ENCODE measurements at places on chromosomes 7 and 10. TPM values are rescaled to one million over a fixed set of nuclear protein-coding genes. Genes with fewer than 3 reads are reported as not detected.

DNA sequence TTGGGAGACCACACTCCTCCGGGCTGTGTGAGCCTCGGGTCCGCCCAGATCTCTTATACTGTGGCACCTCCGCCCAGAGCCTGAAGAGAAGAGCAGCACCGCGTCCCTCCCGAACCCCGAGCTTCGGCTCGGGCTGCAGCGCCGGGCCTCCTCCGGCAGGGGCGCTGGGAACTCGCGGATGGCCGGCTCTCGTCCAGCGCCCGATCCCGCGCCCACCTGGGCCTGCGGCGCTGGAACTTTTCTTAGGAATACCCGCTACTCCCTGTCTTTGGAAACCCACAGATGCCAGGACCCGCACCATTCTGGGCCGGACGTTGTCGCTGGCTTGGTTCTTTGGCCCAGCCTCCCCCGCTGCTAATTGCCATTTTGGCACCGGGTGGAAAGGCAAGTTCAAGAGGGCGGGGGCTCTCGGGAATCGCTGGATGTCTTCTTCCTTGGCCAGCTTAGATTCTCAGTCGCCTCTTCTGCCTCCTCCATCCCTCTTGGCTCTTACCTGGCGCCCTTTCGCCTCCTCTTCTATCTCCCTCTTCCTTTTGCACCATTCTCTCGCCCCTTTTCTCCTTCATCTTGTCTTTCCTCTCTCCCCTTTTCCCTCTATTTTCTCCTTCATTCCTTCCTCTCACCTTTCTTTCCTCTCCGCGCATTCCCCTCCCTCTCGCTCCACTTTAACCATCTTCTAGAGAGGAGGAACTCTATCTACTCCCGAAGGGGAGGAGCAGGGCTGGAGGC lies 2.1 kb upstream of the SORCS3 start:
- H3K27ac ChIP-seq, result no peak overlapping the region
- H3K4me3 ChIP-seq, result peak overlapping the region; percentile 91
- DNase-seq, result peak; percentile 79
- H3K36me3 ChIP-seq, result no peaks in the 10 kb centered on the region
- H3K27me3 ChIP-seq, result peaks cover 67% of the 10 kb centered on the region
- no peaks in the 10 kb centered on the region for H3K4me1 ChIP-seq

LRRC17 gene
- total RNA-seq, result 9.7 TPM

- no peaks in the 10 kb centered on the region for H3K36me3 ChIP-seq
- H3K27me3 ChIP-seq, result no peaks in the 10 kb centered on the region
Measured at GRCh38 chr10:120540486-120540885, 83.5 kb downstream of the PLPP4 start.

- peaks cover 14% of the 10 kb centered on the region for H3K4me1 ChIP-seq
- no peaks in the 10 kb centered on the region for H3K36me3 ChIP-seq
- H3K4me3 ChIP-seq, result no peak overlapping the region
- H3K27ac ChIP-seq, result no peak overlapping the region
Measured at GRCh38 chr7:1709281-1709680, 39.2 kb downstream of the ELFN1 start.

DNA sequence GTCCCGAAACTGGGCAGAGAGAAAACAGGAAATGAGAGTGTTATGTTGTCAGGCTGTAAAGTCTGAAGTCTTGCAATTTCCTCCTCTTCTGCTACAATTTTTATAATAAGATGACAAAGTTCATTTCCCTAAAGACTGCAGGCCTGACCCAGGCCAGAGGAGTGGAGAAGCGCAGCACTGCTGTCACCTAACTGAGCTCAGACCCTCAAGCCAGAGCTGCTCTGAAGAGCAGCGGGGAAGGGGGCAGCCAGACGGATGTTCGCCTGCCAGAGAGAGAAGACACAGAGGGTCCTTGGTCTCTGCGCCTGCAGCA lies 12.6 kb upstream of the AOAH start:
- DNase-seq, result no peak
- H3K4me3 ChIP-seq, result no peak overlapping the region
- H3K36me3 ChIP-seq, result no peaks in the 10 kb centered on the region
- no peaks in the 10 kb centered on the region for H3K27me3 ChIP-seq

GRCh38 chr10:30705101-30705624 lies 75.6 kb upstream of the LYZL2 start:
- no peak overlapping the region for H3K4me3 ChIP-seq
- H3K36me3 ChIP-seq, result no peaks in the 10 kb centered on the region
- no peaks in the 10 kb centered on the region for H3K27me3 ChIP-seq
- no peak for DNase-seq

DNA sequence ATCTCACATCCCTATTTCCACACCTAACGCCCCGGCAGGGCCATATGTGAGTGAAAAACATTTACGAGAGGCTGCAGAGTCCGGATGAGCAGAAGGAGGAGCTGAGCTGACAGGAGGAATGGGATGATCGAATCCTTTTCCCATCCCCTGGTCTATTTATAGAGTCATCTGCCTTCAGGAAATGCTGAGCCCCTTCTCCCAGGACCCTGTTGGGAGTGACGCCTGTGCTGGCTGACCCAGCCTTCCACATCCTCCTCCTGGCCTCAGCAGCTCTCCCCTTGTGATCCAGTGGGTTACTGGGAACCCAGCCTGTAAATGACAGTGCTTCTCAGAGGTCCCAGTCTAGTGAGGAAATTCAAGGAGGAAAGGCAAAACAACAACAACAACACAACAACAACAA lies 16.6 kb downstream of the DENND2A start:
- no peaks in the 10 kb centered on the region for H3K27me3 ChIP-seq
- H3K4me3 ChIP-seq, result no peak overlapping the region
- no peaks in the 10 kb centered on the region for H3K36me3 ChIP-seq
- H3K27ac ChIP-seq, result peak overlapping the region; percentile 20

DNA sequence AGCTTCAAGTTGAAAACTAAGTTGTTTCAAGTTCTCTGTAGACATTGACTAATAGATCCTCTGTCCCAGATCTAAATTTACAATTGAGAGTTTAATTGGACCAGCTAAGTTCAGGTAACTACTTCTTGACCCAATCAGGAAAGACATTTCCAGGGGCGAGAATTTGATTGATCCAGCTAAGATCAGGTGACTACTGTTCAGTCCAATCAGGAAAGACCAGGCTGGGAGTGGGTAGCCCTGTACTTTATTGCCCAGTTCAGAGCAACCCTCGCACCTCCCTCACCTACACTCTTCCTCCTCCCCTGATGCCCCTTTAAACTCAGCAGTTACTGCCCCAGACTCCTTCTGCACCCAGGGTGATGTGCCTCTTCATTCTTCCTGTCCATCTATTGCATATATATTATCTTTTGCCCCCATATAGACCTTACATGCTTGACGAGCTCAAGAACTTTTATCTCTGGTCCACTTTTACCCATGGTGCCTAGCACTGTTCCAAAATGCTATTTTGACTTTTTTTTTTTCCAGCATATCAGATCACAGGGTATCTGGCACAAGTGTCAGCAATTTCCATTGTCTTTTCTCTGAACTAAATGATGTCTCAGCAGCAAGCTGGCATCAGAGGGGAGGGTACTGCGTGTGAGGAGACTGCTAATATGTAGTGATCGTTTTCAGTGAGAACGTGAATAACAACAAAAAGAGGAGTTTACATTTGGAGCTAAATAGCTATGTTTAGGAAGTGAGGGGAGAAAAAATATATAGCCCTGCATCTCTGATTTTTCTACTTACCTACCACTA lies 169.4 kb downstream of the KIAA1217 start:
- no peak for DNase-seq
- H3K27ac ChIP-seq, result no peak overlapping the region
- H3K4me1 ChIP-seq, result no peaks in the 10 kb centered on the region
- no peaks in the 10 kb centered on the region for H3K27me3 ChIP-seq
- peaks cover 3% of the 10 kb centered on the region for H3K36me3 ChIP-seq
- H3K4me3 ChIP-seq, result no peak overlapping the region

DNA sequence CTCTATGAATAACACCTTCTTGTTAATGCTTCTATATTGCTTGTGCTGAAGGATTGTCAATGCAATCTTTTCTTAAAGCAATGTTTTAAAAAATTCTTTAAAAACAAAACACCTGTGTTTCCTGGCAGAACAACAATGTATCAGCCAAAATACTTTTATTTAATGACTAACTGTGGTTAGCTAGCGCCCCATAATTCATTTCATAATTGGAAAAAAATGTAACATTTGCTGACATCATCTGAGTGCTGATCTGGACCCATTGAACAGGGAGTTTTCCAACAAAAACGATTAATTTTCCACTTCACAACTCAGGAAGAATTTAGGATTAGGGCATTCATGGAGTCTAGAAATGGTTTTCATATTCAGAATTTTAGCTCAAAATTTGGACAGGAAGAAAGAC lies 137.6 kb upstream of the CDK6 start:
- H3K36me3 ChIP-seq, result no peaks in the 10 kb centered on the region
- no peaks in the 10 kb centered on the region for H3K27me3 ChIP-seq
- no peak overlapping the region for H3K4me3 ChIP-seq

GRCh38 chr7:129074361-129074871 lies 19.5 kb upstream of the TNPO3 start:
- H3K27me3 ChIP-seq, result no peaks in the 10 kb centered on the region
- DNase-seq, result no peak
- no peaks in the 10 kb centered on the region for H3K4me1 ChIP-seq
- no peak overlapping the region for H3K4me3 ChIP-seq
- no peaks in the 10 kb centered on the region for H3K36me3 ChIP-seq
- H3K27ac ChIP-seq, result no peak overlapping the region

GRCh38 chr7:45687721-45688120 lies 113.6 kb downstream of the ADCY1 start:
- no peak overlapping the region for H3K27ac ChIP-seq
- no peak for DNase-seq
- peaks cover 4% of the 10 kb centered on the region for H3K36me3 ChIP-seq
- no peaks in the 10 kb centered on the region for H3K27me3 ChIP-seq
- no peaks in the 10 kb centered on the region for H3K4me1 ChIP-seq

LIPK gene
- total RNA-seq, result not detected

NEUROG3 gene
- not detected for total RNA-seq

BAZ1B gene
- 42.5 TPM for total RNA-seq

DNA sequence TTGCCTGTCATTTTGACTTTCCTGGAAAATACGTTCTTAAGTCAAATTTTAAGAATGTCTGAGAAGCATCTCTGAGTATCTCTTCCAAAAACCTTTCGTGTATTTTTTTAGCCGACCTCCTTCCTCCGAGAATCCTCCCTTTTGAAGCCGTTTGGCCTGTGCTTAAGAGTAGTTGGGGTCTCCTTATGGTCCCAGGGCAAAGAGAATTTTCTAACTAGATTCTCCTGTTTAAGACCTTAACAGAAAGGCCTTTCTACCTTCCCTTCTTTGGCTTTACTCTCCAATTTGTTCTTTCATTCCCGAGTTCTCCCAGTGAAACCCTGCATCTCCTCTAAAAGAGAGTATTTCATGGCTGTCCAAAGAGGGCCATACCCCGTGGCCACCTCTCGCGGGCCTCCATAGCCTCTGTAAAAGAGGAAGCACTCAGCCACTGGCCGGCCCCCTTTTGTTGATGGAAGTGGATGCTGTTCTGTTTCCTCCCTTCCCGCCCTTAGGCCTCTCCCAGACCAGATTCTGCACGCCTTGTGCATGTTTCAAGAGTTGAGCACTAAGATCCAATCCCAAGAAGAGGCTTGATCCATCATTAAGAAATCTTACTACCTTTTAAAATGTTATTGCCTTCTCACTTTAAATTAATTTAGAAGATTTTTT lies 6.6 kb upstream of the FEZF1 start:
- no peaks in the 10 kb centered on the region for H3K36me3 ChIP-seq
- peak overlapping the region; percentile 3 for H3K4me3 ChIP-seq
- H3K27ac ChIP-seq, result no peak overlapping the region

GRCh38 chr7:75762350-75762917 lies 9.6 kb downstream of the CCL26 start:
- no peak overlapping the region for H3K4me3 ChIP-seq
- H3K36me3 ChIP-seq, result no peaks in the 10 kb centered on the region
- no peak overlapping the region for H3K27ac ChIP-seq
- peak; percentile 86 for DNase-seq
- H3K27me3 ChIP-seq, result no peaks in the 10 kb centered on the region

TDRD1 gene
- not detected for total RNA-seq

HMX3 gene
- not detected for total RNA-seq
